ENCODE measurements at places on chromosomes 6 and 20.

GRCh38 chr6:7087066-7087465, 20.7 kb upstream of the RREB1 start:
- DNase-seq, result no peak

DNA sequence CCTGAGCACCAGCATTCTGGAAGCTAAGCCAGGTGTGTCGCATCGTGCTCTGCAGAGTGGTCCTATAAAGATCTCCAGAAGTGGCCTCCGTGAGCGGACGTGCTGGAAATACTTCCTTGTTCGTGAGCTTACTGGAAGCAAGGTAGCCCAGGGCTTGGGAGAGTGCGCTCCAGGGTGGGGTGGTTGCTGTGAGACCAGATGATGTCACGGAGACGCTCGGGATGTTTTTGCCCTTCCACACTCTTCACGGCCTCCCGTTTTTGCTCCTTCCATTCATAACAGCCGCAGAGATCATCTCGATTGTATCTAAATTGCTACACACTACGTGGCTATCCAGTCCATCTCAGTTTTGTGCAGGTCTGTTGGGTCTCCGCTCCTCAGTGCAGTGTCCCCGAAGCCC, 373.4 kb downstream of the THBS2 start:
- DNase-seq, result no peak

DNA sequence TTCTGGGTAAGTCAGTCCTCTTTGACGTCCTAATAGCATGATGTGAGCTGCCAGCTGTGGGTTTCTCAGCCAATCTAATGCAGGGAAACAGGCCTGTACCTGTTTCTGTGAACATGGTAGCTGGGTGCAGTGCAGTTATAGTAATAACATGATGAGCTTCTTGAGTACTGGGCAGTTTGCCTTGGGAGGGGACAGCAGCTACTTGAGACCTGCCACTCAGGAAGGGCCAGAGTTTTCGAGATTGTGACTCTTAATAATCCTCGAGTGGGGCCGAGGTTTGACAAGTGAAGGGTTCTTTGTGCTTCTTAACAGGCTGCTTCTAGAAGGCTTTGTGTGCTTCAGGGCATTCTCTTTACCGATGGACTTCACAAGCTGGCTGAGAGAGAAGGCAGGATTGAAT, 180.1 kb downstream of the JARID2 start:
- no peak for DNase-seq

GRCh38 chr6:44660561-44661220, 273.2 kb downstream of the CDC5L start:
- no peak for DNase-seq

DNA sequence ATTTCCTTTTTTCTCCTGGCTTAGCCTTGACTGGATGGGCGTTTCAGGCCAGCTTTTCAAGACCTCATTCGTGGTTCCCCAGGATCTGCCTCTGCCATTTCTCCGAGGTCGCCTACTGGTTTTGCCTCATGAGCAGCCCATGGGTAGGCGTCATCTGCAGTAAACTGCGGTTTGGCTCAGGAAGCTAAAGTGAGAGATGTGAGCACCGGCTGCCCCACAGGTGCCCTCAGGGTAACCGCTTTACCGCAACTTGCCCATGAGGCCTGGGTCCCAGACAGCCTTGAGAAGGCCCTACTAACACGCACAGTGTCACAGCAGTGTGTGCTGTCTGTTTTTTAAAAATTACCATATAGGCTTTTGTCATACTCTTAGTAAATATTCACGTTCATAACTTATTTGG, 53.4 kb upstream of the TBXT start:
- DNase-seq, result no peak

DNA sequence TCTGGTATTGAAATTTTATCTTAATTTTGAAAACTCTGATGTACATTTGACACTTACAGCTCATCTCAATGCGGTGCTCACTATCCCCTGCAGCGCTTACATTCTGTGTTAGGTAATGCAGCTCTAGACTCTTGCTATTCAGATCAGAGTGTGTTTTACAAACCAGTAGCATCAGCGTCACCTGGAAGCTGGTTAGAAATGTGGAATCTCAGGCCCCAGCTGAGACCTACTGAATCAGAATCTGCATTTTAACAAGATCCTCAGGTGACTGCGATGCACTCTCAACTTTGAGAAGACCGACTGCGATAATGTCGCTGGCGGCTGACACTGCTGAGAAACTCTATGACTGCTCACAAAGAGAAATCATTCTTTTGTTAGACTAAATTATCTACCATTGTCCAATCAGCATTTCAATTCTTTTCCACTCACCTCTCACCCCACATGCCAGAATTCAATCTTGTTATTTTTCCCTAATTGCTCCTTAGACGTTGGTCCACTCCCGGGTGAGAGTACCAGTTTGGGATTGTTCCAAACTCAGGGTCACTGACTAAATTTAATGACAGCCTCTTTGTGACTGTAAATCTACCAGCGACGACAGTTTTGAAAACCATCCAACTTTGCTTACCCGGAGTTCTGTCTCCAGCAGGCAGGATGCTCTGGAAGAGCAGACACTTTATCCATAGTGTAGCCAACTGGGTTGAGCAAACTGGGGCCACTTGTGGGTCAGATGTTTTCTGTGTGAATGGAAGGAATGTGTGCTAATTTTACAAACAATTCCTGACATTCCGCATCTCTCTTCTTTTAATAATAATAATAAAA, 140.1 kb upstream of the BTBD3 start:
- DNase-seq, result no peak

- no peak for DNase-seq
These were observed 4.5 kb upstream of the CD109 start for GRCh38 chr6:73691512-73691911.

DNA sequence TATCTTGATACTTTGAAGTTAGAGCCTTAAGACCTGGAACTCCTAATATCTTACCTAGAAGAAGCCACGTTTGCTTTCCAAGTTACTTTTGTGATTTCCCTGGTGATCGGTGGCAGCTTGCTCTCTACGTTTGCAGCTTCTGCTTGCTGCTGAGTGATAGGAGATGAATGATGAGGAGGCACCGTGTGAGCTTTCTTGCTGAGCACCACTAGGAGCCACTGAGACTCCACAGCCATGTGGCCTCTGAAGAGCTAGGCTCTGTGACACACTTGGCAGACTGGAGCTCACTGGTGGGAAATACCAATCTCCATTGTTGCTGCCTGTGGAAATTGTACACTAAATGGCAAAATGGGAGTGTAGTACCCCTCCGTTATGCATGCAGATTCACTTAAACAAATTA, 161.8 kb downstream of the IBTK start:
- no peak for DNase-seq

DNA sequence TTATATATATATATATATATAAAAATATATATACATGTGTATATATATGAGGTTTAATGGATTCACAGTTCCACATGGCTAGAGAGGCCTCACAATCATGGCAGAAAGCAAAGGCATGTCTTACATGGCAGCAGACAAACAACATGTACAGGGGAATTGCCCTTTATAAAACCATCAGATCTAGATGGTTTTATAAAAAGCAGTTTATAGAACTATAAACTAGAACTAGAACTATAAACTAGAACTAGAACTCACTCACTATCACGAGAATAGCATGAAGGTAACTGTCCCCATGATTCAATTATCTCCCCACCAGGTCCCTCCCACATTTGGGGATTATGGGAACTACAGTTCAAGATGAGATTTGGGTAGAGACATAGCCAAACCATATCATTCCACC, 56.8 kb downstream of the PDSS2 start:
- DNase-seq, result no peak

DNA sequence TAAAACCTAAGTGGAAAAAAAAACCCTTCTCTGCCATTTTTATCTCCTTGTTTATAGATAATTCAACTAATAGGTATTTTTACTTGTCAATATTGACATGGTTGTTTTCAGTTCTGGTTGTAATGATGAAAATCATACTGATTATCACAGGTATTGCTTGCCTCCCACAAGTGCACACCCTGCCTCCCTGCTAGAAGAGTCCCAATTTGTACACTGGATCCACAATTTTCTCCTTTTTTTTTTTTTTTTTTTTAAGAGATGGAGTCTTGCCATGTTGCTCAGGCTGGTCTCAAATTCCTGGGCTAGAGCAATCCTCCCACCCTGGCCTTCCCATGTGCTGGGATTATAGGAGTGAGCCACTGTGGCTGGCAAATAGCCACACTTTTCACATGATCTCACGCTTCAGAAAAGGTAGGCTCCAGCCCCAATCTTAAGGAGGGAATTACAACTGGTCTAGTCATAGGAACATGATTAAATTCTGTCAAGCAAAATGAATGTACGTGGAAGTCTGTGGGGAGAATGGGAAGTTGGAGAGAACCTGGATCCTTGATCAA, 12.3 kb downstream of the DYNLT2 start:
- no peak for DNase-seq

GRCh38 chr6:11632231-11632630, 94.7 kb downstream of the TMEM170B start:
- DNase-seq, result no peak

- DNase-seq, result no peak
These were observed 714.0 kb downstream of the UTRN start for GRCh38 chr6:144999127-144999526.

GRCh38 chr6:1538369-1538768, 71.3 kb upstream of the FOXC1 start:
- no peak for DNase-seq

DNA sequence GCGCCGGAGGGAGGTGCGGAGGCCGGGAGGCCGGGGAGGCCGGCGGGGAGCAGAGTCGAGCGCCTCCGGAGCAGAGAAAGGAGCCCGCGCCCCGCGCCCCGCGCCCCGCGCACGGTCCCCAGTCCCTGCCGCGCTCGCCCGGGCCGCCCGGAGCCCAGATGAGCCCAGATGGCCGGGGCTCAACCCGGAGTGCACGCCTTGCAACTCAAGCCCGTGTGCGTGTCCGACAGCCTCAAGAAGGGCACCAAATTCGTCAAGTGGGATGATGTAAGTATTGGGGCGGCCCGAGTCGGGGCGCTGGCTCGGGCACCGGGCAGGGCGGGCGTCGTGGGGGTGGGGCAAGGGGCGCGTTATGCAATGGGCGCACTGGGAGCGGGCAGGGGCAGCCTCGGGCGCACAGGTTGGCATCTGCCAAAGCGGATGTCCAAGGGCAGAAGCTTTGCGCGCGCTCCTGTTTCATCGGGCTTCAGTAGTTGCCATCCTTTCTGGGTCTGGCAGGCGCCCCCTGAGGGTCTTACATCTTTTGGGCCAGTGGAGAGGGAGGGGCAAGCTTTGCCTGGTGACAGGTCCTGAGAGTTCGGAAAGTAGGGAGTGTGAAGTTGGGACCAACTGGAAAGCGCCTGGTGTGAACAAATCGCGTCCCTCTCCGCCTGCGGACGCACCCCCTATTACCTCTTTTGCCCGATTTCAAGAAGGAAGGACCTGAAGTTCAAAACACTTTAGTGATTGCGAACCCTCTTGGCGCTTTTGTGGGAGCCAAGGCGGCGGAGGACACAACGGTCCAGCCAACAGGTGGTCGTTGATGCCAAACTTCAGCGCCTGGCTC, 631 bp downstream of the PLCB1 start:
- peak; percentile 28 for DNase-seq

GRCh38 chr6:89180112-89180511, 34.3 kb downstream of the PM20D2 start:
- DNase-seq, result no peak

DNA sequence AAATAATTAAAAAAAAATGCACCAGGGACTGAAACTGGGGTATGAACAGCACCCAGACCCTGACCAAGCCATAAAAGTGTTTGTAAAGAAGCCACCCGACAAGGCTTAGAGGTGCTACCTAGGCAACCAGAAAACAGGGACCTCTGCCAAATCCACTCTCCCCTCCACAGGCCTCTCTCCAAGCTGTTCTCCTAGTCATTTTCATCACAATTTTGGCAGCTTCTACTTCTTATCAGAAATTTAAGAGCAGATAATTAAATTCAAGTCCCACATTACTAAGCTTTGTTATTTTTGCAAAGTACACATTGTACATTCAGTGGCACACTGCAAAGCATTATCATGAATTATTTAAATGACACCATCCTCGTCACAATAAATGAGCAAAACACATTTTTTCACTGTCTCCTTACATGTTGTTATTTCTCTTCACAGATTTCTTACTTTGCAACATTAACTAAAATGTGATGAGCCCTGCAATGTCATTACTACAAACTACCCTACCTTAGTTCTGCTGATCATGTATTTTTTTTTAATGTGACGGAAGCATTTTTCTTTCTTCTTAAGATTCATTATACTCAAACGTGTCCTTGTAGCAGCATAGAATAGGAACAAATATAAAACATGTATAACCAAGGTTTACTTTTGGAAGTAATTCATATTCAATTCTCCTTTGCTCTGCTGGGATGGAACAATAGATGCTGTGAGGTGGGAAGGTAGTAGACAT, 38.1 kb downstream of the ECT2L start:
- no peak for DNase-seq

GRCh38 chr6:39804466-39805065, 12.4 kb downstream of the DAAM2 start:
- DNase-seq, result no peak

DNA sequence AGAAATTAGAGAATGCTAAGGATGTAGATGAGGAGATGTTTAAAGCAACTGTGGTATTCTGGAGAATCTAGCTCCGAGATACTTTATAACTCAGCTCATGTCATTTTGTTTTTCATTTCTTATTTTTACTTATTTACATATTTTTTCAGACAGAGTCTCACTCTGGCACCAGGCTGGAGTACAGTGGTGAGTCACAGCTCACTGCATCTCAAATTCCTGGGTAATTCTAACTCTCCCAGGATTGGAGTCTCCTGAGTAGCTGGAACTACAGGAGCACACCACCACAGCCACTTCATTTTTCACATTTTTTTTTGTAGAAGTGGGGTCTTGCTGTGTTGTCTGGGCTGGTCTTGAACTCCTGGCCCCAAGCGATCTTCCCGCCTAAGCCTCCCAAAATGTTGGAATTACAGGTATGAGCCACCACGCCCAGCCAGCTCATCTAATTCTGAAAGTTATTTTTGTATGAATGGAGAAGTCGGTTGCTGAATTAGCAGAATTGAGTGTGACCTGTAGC, 94.3 kb upstream of the FAM8A1 start:
- no peak for DNase-seq

DNA sequence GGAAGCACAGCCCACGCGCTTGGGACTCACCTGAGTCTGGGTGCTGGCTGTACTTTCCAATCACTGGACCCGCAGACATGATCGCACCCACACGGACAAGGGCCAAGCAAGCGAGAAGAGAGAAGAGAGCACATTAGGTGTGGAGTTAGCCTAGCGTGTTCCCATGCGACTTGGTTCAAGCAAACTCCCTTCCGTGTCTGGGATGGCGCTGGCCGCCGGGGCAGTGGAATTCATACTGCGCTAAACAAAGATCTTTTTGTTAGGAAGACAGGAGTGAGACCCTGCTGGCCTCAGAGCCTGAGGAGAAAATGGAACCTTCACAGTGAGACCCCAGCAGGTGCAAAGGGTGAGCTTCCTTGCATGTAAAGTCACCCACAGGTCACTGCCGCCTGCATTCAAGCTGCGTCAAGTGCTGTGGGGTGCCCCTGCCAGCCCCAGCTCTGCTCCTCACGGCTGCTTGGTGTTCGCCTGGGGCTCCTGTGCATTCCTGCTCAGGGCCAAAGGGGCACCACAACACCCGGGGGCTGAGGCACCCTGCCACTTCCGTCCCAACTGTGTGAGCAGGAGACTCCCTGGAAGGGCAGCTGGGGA, 26.4 kb downstream of the PSMG4 start:
- DNase-seq, result no peak
